Pons (tissue), 1 donor: ENCODE measurements at places on chromosomes 13 and 19.

DNA sequence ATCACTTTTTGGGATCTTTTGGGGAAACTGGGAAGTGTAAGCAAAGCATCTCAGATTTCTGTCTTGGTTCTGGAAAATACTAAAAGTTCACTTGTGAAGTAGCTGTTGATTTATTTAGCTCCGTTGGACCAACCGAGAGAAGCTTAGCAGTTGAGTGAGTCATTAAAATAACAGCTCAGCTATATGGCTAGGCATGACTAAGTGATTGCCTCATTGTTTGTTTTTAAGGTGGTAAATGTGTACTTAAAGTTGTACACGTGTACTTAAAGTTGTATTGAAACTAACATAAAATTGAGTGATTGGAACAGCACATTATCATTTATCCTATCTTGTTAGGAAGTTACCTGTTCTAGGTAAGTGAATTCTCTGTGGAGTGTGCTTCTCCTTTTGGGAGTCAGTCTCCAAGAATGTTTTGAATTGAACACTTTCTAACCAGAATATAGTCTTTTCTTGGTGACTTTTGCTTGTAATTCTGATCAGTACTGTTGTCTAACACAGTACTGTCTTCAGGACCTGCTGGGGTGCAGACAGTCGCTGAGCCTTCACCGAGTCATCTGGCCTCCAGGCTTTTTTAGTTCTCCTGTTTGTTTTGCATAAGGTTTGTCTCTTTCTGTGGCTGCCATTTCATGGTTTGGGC is 2.9 kb upstream of the DCUN1D2 start:
- DNase-seq, result no peak

- no peak for DNase-seq
Observed at GRCh38 chr13:108527844-108528243, 101.6 kb upstream of the MYO16 start.

DNA sequence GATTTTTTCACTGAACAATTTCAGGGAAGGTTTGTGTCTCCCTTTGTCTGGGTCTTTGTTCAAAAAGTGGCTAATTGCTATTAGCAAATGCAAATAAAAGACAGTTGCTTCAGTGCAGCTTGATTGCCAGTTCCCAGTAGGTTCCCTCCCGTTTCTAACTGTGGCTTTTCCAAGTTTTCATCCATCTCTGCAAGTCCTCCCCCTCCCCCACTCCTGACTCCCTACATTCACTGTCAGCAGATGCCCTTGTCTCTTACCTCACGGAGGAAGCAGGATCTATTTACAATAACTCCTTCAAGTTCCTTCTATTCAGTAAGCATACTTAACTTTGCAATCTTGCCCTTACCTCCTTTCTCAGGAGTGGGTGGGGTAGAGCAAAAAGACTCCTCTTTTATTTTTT is 55.4 kb upstream of the SCEL start:
- DNase-seq, result no peak

DNA sequence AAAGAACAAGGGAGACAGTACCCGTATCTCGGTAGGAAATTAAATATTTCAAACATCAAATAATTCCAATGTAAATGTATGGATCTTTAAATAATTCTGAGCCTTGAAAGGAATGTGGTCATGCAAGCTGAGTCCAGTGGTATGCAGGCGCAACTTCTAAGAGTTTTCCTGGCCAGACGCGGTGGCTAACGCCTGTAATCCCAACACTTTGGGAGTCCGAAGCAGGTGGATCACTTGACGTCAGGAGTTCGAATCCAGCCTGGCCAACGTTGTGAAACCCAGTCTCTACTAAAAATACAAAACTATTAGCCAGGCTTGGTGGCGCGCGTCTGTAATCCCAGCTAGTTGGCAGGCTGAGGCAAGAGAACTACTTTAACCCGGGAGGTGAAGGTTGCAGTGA is 1.1 kb upstream of the ZNF845 start:
- DNase-seq, result no peak

- no peak for DNase-seq
Observed at GRCh38 chr13:73684750-73685149, 449.5 kb downstream of the KLF12 start.

GRCh38 chr19:40394816-40395210 is 4.8 kb upstream of the HIPK4 start:
- no peak for DNase-seq

- peak; percentile 99 for DNase-seq
Observed at GRCh38 chr19:15836330-15837220, 21.1 kb upstream of the OR10H1 start.

- DNase-seq, result no peak
Observed at GRCh38 chr13:24301434-24301833, 7.9 kb upstream of the C1QTNF9 start.
